ENCODE measurements at places on chromosomes 1 and 21.

- no peak for DNase-seq
Measured at GRCh38 chr1:100229681-100230443, 19.8 kb downstream of the DBT start.

DNA sequence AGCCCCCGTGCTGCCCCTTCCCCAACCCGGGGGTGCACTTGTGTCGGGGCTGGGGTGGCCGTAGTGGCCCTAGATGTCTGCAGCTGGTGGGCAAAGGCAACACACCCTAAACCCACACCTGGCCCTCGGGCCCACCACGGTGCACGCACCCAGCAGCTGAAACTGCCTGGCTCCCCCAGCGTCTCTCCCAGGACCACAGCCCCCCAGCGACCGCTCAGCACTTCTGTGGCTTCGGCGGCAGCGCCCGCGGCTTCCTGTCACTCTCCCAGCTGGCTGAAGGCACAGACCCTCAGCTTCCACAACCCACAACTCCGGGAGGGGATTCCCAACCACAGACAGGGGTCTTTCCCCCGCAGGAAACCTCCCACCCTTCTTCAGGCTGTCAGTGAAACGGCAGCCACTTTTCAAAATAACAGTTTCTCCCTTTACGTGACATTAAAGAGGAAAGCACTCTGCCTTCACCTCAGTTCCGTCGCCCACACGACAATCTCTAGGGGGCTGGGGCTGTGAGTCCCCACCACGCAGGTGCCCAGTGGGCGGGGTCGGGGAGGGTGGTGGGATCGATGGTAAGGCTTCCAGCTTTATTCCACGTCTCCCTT, 40.7 kb upstream of the COL6A2 start:
- no peak for DNase-seq

DNA sequence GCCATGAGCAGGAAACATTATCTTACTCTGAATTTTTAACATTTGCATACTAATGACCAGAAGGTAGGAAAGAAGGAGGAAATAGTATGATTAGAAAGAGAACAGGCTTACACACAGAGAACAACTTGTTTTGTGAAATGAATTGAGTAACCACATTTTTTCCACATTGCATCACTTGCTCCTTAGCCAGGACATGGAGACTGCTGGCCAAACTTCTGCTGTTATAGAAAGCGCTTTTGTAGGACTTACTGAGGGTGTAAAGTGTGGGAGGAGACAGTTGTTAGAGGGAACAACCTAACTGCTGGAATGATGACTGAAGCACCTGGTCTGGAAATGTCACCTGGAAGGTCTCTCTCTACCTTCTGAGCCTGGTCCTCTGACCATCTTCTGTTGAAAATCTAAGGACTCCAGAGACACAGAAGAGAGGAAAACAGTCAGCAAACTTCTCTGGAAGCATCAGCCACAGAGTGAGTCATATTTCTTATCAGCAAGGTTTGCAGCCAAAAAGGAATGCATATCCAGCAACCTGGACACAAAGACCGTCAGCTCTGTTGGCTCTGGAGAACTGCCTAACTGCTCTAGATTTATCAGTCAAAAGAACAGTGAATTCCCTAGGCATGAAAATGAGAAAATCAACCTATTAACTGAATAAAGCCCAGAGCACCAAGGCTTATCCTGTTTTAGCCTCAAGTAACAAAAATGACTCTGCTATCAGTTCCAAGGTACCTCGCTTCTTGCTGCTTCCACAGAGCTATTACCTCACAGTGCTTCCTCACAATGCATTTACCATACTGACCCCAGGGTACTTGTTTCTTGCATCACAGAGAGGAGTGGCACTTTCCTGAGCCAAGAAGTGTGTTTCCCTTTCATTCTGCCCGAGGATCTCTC, 88.0 kb upstream of the SLFNL1 start:
- no peak for DNase-seq

DNA sequence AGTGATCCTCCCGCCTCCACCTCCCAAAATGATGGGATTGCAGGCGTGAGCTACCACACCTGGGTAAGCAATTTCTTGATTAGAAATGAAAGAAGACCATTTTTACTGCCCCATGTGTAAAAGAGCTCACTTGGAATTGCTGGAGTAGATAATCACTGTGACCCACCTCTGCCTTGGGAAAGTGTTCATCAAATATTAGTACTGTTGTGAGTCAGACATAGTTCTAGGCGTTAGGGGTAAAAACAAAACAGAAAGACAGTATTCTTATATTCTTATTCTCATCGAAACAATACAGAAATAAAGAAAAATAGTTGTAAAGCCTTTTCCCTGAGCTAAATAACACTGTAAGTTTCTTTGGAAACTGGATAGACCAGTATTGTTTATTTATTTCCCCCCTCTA, 36.2 kb downstream of the CELF3 start:
- no peak for DNase-seq

DNA sequence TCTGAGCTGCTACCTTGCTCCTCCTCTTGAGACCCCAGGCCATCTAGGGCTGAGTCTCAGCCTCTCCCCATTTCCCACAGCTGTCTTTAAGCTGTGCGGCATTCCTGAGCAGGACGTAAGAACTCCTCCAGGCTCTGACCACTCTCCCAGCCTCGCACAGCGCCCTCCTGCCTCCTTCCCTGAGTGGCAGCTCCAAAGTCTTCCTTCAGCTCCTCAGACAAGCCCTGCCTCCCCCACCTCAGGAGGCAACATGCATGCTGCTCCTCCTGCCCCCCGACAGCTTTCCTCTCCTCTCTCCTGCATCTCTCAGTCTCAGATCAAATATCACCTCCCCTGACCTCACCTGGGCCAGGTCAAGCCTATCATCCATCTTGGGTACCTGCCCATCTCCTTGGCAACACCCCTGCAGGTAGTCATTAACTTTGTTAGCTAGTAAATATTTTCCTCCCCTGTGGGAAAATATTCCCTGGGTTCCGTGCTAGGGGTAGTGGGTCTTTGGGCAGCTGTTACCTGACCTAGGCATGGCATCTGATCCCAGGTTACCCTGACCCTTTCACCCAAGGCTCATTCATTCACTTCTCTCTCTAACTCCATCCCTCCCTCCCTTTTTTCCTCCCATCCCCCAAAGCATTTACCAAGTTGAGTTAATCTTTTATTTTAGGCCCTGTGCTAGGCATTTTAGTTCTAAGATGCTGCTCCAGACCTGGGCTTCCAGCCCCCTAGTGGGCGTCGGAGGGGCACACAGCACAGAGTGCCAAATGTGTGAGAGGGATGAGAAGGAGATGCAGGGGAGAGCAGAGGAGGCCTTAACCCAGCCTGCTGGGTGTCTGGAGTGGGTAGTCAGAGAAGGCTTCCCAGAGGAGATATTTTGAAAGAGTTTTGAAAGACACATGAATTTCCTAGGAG, 419.9 kb downstream of the PTPRU start:
- DNase-seq = no peak

DNA sequence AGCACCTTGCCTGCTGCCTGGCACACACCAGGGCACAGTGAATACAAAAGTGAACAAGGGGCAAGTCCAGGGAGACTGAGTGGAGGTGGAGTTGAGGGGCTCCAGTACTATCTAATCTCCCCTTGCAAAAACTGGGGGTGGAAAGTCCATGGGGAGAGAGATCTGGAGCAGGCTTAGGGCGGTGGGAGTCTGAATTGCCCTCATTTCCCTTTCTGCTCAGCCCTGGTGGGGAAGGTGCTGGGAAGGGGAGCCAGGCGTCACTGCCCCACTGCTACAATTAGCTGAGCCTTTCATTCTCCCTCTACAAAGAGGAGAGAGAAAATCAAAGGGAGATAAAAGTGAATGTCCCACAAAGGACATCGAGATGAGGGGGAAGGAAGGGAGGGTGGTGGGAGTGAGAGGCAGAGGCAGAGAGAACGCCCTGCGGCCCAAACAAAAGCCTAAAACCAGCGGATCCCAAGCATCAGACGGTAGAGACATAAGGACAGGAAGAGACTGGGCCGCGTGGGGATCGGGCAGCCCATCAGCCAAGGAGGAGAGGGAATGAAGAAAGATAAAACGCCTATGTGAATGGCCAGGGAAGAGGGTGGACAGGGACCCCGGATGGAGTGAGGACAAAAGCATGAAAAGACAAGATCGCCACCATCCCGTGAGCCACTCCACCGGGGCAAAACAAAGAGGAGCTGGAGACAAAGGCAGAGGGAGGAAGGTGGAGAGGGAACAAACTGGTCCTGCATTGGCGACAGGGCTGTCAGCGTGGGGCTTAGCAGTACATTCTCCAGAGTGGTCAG, 46.8 kb upstream of the SOX13 start:
- DNase-seq = no peak

- DNase-seq = no peak
Measured at GRCh38 chr1:15501208-15502032, 22.6 kb downstream of the CASP9 start.

DNA sequence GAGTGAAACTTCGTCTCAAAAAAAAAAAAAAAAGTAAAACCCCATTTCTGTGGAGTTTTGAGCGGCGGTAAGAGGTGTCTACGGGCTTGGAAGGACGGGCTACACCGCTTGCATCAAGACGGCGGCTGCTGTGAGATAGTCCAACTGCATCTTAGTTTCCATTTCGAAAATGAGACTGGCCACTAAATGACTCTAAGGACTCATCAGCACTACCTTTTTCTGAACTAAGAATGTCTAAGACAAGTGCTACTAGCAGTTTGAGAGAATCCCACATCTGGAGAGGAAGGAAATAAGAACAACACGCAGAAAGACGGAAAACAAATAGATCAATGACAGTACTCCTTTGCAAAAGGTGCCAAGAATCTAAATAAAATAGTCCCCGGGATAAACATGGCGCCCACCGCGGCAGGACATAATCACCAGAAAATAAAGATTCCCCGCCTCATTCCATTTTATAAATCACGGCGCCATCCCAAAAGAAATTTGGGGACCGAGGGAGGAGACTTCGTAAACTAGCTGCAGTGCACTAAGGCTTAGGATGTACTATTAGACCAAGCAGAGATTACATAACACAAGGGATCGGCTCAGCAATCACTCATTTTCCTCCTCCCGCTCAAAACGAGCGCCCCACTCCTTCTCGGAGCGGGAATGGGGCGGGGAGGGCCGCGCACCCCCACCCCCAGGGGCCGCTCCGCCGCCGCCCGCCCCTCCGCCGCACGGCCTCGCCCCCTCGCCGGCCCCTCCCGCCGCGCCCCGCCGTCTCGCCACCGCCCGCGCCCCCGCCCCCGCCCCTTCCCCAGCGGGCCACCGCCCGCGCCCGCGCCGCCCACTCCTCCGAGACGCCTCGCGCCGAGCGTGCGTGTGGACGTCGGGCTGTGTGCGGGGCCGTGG, 1.1 kb downstream of the POGZ start:
- no peak for DNase-seq

Data from thoracic aorta (tissue), 2 donors.